ENCODE measurements at places on chromosomes 5 and 9. TPM values are rescaled to one million over a fixed set of nuclear protein-coding genes. Genes with fewer than 3 reads are reported as not detected.

- no peak for DNase-seq
Measured at GRCh38 chr9:95666096-95666784, 149.5 kb upstream of the PTCH1 start.

GRCh38 chr5:88758591-88758990, 124.4 kb downstream of the MEF2C start:
- DNase-seq = no peak

Gene ACOT12
- not detected for total RNA-seq

Gene CCDC192
- not detected for total RNA-seq

Gene TAS2R1
- not detected for total RNA-seq

DNA sequence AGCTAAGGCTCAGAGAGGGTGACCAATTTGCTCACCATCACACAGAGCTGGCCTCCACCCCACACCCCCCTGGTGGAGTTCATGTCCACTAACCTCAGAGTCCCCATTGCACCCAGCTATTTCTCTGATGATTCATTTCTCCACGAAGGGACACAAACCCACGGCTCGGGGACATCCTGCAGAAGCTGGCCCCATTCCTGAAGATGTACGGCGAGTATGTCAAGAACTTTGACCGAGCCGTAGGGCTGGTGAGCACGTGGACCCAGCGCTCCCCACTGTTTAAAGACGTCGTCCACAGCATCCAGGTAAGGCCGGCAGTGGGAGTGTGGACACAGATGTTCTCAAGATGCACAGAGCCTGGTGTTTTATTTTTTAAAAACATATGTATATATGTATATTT, 52.6 kb upstream of the SUSD3 start:
- DNase-seq = no peak

- no peak for DNase-seq
Measured at GRCh38 chr9:137448602-137448962, 7.4 kb upstream of the ENTPD8 start.

- peak; percentile 31 for DNase-seq
Measured at GRCh38 chr5:112121258-112121657, 297.8 kb downstream of the EPB41L4A start.

DNA sequence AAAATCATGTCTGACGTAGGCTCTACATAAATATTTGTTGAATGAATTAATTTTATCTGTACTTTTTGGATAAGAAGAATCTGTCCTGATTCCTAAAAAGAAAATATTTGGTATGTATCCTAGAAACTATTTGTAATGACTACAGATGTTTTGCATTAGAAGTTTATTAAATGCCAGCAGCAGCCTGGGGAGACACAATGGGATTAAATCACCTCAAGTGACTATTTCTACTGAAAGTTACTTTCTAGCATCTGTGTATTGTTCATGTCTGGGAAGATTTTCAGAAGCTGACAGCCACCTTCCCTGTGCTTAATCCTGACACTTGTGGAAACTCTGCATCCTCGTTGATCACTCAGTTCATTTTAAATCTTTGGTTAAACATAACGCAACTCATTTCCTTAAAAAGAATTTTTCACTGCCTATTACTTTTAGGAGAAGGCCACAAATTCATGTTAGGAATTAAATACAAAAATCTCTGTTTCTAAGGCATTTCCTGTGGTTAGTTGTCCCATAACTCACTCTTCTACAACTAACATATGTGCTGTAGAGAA, 209.3 kb upstream of the PPP1R2B start:
- no peak for DNase-seq

DNA sequence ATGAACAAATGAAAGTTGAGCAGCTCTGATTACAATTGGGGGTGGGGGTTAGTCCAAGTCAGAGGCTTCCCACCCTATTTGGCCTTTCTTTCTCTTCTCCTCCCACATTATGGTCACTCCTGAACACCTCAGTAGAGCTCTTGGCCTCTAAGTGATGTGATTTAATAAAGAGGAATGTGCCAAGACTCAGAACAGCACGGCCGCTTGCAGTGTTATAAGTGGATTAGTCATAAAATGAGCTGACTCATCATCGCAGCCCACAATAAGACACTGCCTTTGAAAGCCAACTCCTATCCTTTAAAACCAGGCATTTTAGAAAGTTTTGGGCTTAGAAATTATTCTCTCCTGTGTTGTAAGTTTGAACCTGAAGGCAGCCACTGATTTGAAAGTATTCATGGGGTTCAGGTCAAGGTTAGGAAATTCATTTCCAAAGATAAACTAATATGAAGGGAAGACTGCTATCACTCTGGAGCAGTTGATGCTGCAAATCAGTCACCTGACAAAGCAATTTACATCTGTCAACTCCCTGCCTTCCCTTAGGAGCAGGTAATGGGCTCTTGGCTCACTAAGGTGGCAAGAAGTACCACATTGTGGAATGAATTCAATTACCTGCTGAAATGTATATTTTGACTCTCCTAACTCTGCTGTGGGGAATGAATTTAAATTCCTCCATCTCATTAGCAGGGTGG, 283.6 kb upstream of the NMUR2 start:
- peak; percentile 97 for DNase-seq

DNA sequence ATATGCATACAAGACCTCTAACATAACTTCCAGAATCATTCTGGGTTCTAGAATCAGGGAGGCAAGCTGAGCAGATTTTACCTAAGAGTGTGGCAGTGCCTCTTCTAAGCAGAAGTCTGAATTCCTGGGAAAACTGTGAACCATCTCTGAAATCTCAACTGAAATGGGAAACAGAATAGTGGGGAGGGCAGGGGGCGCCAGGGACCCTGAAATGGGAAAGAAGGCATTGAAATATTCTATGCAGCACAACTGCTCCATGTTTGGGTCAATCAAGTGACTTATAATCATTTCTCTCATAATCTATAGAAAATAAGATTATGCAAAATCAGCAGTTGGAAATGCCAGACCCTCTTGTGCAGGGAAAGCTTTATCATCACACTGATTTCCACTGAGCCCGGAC, 156.1 kb downstream of the EBF1 start:
- peak; percentile 5 for DNase-seq

Gene IFNB1
- total RNA-seq = not detected

DNA sequence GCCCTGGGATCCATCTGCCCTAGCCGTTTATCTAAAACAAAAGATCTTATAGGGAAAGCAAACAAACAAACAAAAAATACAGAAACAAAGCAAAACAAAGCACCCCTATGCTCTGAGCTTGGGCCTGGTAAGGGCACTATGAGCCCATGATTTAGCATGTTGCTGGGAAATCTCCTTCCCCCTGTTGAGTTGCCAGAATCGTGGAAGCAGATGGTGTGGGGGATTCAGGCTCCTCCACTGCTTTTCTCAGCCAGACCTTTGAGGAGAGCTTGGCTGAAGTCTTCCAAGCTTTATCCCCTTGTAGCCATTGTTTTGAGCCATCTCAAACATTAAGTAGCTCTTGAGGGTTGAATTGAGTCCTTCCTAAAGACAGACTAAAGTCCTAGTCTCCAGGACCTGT, 29.9 kb downstream of the TMC1 start:
- DNase-seq = no peak

Gene PTAR1
- total RNA-seq = 53.3 TPM

DNA sequence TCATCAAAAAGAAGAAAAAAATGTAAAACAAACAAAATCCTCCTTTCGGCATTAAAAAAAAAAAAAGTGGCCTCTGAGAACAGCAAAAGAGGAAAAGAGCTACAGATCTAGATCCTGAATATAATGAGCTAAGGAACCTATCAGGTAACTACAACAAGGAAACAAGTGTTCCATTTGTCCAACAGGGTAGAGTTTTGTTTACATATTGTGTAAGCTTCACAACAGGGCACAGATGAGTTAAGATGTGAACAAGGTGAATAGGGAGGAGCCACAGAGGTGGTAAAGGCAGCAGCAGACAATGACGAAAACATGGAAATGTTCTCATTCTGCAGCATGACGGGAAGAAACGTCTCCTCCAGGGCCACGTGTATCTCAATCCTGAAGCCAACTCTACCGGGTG, 14.4 kb downstream of the ELP1 start:
- no peak for DNase-seq

- DNase-seq = no peak
Measured at GRCh38 chr5:179410291-179411160, 65.3 kb upstream of the ADAMTS2 start.

DNA sequence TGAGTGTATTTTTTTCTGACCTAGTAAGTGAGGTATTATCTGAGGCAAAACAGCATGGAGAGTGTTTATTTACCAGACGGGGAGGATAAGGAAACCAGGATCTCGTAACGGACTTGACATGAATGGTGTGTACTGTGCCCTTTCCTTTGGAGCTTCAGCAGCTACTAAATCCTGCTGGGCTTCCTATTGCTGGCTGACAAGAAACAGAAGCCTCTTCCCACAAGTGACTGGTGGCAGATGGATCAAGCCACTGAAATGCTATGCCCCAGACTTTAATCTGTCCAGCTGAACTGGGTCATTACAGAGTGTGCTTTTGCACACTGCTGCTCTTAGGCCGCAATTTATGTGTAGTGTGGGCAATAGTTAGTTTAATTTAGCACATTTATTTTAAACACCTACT, 162.7 kb upstream of the MRPS30 start:
- no peak for DNase-seq
